Dermis lymphatic vessel endothelial cell (primary cell): ENCODE measurements at places on chromosomes 3 and 15. TPM values are rescaled to one million over a fixed set of nuclear protein-coding genes. Genes with fewer than 3 reads are reported as not detected.

The PLA2G4B gene
- 0.33 and 1.8 TPM in 2 replicates for total RNA-seq

The TMEM41A gene
- 6.4 and 6.8 TPM in 2 replicates for total RNA-seq

The ZPLD1 gene
- total RNA-seq: under 0.01 TPM in 1 of 2 replicates, not detected in the other

The STAB1 gene
- total RNA-seq: 199 and 423 TPM in 2 replicates

The DISP2 gene
- total RNA-seq: under 0.01 and 0.09 TPM in 2 replicates

The TJP1 gene
- total RNA-seq: 104 and 121 TPM in 2 replicates

The SLCO2A1 gene
- 6.7 and 9.0 TPM in 2 replicates for total RNA-seq
